ENCODE measurements at places on chromosomes 3 and 15. TPM values are rescaled to one million over a fixed set of nuclear protein-coding genes. Genes with fewer than 3 reads are reported as not detected.

Gene ATP13A5
- not detected for polyA plus RNA-seq

Gene SRGAP3
- 8.8 TPM for polyA plus RNA-seq

Gene ISG20
- 11.7 TPM for polyA plus RNA-seq

Gene GOLGA6L4
- polyA plus RNA-seq, result 15.8 TPM

Gene KNSTRN
- 7.0 TPM for polyA plus RNA-seq

Gene CORO2B
- polyA plus RNA-seq, result 4.9 TPM

Gene WDR5B
- polyA plus RNA-seq, result 3.0 TPM

Gene ZNF860
- 0.71 TPM for polyA plus RNA-seq

Gene ALCAM
- 9.1 TPM for polyA plus RNA-seq

Gene SLC9C1
- not detected for polyA plus RNA-seq

Gene NUP210
- polyA plus RNA-seq, result 8.6 TPM

Gene SLC15A2
- 1.2 TPM for polyA plus RNA-seq

Gene CGGBP1
- polyA plus RNA-seq, result 56.5 TPM

Gene CD200R1
- polyA plus RNA-seq, result 0.24 TPM

Gene CACNA2D2
- 0.59 TPM for polyA plus RNA-seq

Gene CLRN1
- polyA plus RNA-seq, result 13.7 TPM

Gene NDUFB5
- polyA plus RNA-seq, result 105 TPM

Gene COPB2
- 28.1 TPM for polyA plus RNA-seq

Gene GPX1
- polyA plus RNA-seq, result 942 TPM

Gene DYNLT2B
- 14.6 TPM for polyA plus RNA-seq

Gene GOLGA8K
- polyA plus RNA-seq, result 0.22 TPM

Gene MUC4
- polyA plus RNA-seq, result not detected

Gene SERPINI2
- polyA plus RNA-seq, result not detected

Gene PSTPIP1
- 1.4 TPM for polyA plus RNA-seq

Gene CLSTN2
- polyA plus RNA-seq, result 2.7 TPM

Gene MYRIP
- polyA plus RNA-seq, result 1.1 TPM

Gene TMCO5A
- not detected for polyA plus RNA-seq

Gene MTFMT
- polyA plus RNA-seq, result 5.2 TPM

Gene GABRA5
- not detected for polyA plus RNA-seq

Gene FANCD2OS
- polyA plus RNA-seq, result not detected

Gene LRRC58
- polyA plus RNA-seq, result 42.7 TPM

Gene EFHB
- polyA plus RNA-seq, result 2.2 TPM

Gene XCR1
- polyA plus RNA-seq, result 0.08 TPM

Gene TIMP4
- 14.1 TPM for polyA plus RNA-seq

Gene MYO1E
- 19.8 TPM for polyA plus RNA-seq

Gene RAD18
- 3.5 TPM for polyA plus RNA-seq
